Stimulated activated CD4-positive, alpha-beta T cell treated with anti-CD3 and anti-CD28 coated beads, Interleukin-1b, Interleukin-23, amount 100 ng/mL, for 24 hours (primary cell): ENCODE measurements at places on chromosomes 11 and 22.

DNA sequence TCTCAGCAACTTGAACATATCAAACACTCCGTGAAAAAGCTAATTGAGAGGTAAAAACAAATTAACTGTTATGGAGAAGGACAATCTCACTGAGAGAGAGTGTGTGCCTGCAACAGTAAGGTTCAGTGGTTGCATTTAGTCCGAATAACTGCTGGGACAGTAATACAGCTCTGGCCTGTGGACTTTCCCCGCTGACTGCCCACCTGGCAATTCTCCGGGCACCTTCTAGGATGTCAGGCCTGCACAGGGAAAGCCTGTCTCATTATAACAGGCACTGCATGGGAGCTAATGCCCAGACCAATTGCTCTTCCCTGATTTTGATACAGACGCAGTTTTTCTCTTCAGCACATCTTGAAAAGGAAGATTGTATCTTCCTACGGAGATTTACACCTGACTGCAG, 251.0 kb downstream of the DCDC1 start:
- DNase-seq: no peak

GRCh38 chr11:75279273-75279672, 38.7 kb downstream of the TPBGL start:
- no peak for DNase-seq

DNA sequence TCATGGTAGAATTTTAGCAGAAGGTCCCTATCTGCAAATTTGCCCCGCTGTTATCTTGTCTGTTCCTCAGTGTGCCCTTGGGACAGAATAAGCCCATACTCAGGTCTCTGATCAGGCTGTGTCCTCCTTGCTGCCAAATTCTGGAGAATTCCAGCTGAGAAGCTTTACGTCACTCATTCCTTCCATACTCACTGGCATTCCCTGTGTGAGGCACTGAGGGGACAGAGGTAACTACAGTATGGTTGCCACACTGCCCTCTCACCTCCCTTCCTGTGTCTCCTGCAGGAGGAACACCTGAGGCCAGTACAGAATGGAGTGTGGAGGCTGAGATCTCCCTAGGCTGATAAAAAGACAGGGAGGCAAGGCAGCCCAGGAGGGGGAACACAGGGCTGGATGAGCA, 31.5 kb downstream of the SHISA8 start:
- no peak for DNase-seq

- DNase-seq: no peak
Measured at GRCh38 chr22:49966774-49967705, 6.5 kb downstream of the PIM3 start.

DNA sequence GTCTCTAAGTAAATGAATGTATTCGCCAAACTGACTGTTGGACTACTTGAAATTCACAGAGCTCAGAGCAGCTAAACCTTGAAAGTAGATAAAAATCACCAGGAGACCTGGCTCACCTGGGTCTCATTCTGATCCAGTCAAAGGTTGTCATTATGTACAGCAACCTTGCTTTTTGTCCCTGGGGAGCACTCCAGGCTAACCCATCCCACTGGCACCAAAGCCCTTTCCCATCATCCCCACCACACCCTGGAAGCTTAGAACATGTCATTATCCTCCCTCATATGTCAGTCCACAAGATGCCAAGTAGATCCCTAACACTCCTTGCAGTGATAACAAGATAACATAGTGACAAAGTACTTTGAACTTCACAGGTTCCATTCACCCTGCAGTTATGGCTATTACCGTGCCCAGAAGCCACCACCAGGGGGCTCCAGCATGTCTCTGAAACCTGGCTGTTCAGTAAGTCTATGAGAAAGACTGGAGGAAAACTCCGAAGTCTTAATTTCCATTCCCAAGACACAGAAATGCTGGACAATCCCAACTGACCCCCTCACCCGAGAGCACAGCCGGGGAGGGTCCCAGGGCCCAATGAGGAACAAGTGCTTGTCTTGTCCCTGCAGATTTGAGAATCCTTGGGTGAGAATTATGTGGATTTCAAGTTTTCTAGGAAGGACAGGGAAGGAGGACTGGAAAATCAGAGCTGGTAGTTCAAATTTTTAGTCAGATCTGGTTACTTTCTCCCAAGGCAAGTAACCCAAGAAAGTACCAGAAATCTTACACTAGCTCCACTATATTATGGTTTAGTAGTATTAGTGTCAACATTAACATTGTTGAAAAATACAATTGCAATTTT, 43.0 kb upstream of the USP47 start:
- DNase-seq: peak; percentile 46
